ENCODE measurements at places on chromosomes 3 and 15.
A peak's percentile ranks its signal among the peaks of the same experiment; 100 is the strongest.

DNA sequence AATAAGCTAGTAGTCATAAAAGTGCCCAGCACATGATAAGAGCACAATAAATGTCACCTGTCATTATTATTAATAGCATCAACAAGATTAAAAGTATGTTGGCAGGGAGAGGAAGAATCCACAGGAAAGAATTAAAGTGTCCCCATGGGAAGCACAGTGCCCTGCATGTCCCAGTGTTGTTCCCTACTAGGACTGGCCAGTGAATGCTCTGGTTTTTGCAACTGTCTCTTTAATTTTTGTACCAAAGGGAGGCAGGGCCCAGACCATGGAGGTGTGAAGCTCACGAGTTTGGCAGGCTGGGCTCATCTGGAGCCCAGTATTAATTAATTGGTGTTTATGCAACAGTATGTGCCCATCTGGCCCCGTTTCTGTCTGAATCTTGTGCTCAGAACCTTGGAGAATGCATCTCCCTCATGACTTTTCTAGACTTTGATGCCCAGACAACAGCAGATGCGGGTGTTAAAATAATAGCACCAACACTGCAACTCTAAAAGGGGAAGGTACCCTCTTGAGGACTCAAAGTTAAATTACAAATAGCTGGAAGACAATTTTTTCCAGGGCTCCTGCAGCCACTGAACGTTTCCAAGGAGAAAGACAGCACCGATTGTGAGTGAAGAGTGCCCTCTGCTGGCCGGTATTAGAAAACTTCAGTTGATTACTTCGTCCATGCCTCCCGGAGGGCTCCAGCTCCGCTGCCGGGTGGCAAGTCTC lies 71.9 kb upstream of the SPATA12 start:
- DNase-seq, result peak; percentile 86

GRCh38 chr3:159632851-159633250 lies 355.8 kb upstream of the IL12A start:
- no peak for DNase-seq

DNA sequence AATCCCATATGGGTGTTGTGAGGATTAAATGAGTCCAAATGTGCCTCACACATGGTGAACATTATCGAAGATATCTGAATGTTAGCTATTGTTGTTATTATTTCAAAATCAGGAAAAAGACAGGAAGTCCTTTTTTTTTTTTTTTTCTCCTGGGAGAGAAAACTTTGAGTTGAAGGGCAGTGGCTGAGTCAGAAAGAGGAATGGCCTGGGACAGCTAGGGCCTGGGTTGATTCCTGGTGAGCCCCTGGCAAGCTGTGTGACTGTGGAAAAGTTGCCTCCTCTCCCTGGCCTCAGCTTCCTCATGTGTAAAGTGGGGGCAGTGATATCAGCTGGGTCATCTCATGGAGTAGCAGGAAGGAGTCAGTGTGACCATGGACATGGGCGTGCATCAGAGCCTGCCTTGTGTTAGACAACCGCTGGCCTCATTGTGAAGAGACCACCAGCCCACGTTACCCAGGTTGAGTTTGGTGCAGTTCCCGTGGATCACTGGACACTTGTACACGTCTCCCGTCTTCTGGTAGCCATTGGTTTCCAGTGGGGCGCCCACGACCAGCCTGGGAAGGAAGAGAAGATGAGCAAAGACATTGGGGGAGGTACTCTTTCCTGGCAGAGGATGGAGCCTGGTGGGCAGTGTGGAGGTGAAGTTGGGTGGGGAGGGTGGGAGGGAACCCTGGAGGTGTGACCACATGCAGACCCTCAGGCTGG lies 63.1 kb downstream of the ITGA11 start:
- no peak for DNase-seq

GRCh38 chr3:13083898-13084297 lies 10.7 kb upstream of the IQSEC1 start:
- DNase-seq, result no peak

DNA sequence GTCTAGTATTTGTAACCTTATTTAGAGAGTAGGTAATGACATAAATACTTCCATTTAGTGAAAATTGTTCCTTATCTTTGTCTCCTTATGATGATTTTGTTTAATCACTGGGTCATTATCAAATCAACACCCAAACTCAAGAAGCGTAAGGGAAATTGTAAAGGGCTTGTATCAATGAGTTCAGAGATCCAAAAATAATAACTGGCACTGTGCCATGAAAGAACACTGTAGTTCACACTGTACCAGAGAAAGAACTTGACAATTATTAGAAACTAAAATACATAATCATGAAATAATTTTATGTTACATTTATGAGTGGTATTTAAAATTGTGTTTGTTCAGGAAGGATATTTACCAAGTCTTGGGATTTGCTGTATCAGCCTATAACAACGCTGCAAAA lies 895.4 kb downstream of the FHIT start:
- no peak for DNase-seq

- no peak for DNase-seq
Observed at GRCh38 chr15:31367730-31368344, 41.2 kb downstream of the KLF13 start.

DNA sequence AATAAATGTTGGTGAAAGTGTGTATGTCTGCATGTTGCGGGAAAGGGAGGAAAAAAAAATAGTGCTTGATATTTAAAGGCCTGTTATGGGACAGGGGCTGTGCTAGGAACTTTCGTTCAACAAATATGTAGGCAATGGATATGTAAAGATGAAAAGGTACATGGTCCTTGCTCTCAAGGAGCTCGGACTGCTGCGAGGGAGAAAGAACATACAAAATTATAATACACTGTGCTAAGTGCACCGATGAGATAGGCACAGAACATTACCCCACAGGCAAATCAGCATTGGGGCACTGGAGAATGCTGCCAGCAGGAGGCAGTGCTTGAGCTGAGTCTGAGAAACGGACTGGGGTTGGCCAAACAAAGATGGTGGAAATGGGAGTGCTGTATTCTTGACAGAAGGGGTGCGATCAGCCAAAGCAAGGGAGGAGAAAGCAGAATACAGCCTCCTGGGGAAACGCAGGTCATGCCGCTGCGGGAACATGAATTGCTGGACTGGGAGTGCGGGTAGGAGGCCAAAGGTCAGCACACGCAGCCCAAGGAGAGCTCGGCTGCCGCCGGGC lies 649 bp downstream of the C15orf40 start:
- peak; percentile 78 for DNase-seq
